Thoracic aorta (tissue), 2 donors: ENCODE measurements at places on chromosomes 13 and 19.
A peak's percentile ranks its signal among the peaks of the same experiment; 100 is the strongest.

DNA sequence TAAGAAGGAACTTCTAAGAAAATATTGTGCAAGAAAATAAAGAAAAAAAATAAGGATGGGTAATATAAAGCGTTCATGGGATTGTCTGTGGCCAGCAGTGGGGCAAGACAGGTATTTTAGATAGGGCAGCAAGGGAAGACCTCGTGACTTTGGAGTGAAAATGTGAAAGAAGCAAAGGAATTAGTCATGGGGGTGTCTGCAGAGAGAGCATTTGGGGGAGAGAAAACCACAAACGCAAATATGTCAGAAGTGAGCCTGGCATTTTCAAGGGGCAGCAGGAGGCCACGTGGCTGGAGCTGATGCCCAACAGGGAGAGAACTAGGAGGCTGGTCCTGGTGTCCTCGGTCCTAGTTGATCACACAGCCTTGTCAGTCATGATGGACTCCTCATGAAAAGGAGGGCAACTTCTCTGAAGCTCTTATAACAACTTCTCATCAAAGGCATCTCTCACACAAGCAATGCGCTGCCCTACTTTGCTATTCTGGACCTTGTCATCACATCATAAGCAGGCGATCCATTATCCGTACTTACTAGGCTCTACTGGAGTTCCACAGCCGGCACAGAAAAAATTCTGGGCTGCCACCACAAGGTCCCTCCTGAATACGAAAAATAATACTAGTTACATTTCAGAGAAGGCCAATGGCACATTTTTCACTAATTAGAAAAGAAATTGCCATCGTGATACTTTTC lies 31.0 kb downstream of the RUBCNL start:
- DNase-seq, result no peak
- H3K4me3 ChIP-seq, result no peak overlapping the region
- peaks cover 9% of the 10 kb centered on the region for H3K4me1 ChIP-seq
- no peak overlapping the region for H3K27ac ChIP-seq
- H3K27me3 ChIP-seq, result no peaks in the 10 kb centered on the region
- H3K36me3 ChIP-seq, result no peaks in the 10 kb centered on the region

- H3K4me3 ChIP-seq, result no peak overlapping the region
- H3K27ac ChIP-seq, result no peak overlapping the region
- H3K36me3 ChIP-seq, result no peaks in the 10 kb centered on the region
- no peaks in the 10 kb centered on the region for H3K4me1 ChIP-seq
These were observed 50.2 kb downstream of the LACC1 start for GRCh38 chr13:43929947-43930346.

DNA sequence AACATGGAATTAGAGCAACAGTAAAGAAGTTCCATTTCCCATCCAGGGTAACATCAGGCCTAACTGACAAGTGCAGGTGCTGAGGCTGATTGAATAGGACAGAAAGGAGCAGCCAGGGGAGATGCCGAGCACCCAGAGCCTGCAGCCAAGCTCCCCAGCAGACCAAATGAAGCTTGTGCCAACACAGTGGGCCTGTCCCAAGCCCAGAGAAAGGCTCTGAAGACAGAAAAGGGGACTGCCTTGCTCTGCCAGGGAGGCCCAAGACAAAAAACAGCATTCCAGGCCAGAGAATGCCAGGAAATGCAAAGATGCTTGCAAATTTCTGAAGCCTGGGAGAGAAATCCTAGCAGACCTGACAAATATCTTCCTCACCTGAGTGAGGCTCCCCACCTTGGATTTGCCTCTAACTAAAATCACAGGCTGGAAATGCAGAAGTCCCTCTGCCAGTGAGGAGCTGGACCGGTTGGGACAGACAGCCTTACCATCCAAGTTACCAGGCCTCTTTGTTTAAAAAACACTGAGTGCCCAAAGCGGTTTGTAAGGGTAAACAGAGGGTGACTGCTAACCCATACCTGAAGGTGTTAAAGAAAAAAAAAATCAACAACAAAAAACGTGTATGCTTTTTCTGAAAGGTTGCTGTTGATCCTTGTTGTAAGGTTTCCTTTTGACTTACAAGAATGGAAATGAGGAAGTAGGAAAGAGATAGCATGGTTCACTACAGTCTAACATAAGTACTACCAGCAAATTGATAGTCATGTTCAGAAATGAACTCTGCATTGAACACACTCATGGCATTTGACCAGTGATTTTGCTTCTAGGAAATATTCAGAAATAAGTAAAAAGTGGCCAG lies 11.8 kb upstream of the HMGB1 start:
- H3K27ac ChIP-seq, result no peak overlapping the region
- DNase-seq, result no peak
- H3K4me3 ChIP-seq, result no peak overlapping the region
- no peaks in the 10 kb centered on the region for H3K4me1 ChIP-seq
- no peaks in the 10 kb centered on the region for H3K27me3 ChIP-seq

GRCh38 chr19:28242317-28242927 lies 970.5 kb downstream of the UQCRFS1 start:
- no peak for DNase-seq
- no peak overlapping the region for H3K27ac ChIP-seq
- H3K4me1 ChIP-seq, result no peaks in the 10 kb centered on the region
- H3K4me3 ChIP-seq, result no peak overlapping the region

DNA sequence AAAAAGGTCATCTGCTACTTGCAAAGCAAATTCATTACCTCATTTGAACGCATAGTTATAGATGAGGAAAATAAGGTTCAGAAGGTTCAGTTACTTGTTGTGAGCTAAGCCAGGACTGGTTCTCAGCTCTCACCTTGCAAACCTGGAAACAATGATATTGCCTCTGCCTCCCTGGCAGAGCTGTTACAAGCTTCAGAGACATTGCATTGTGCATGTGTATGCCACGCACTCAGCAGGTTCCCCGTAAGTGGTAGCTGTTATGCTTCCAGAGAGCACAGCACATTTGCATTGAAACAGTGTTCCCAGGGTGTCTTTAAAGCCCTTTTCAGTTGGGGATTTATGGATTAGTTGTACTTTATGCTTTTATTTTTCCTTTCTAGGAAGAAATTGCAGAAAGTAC lies 80.6 kb downstream of the DGKH start:
- peaks cover 6% of the 10 kb centered on the region for H3K4me1 ChIP-seq
- no peaks in the 10 kb centered on the region for H3K36me3 ChIP-seq
- H3K27ac ChIP-seq, result no peak overlapping the region
- no peak for DNase-seq
- H3K27me3 ChIP-seq, result no peaks in the 10 kb centered on the region
- no peak overlapping the region for H3K4me3 ChIP-seq

- no peaks in the 10 kb centered on the region for H3K36me3 ChIP-seq
- DNase-seq, result no peak
- no peak overlapping the region for H3K4me3 ChIP-seq
- H3K27me3 ChIP-seq, result no peaks in the 10 kb centered on the region
These were observed 104.2 kb upstream of the IPO5 start for GRCh38 chr13:97849305-97849704.

DNA sequence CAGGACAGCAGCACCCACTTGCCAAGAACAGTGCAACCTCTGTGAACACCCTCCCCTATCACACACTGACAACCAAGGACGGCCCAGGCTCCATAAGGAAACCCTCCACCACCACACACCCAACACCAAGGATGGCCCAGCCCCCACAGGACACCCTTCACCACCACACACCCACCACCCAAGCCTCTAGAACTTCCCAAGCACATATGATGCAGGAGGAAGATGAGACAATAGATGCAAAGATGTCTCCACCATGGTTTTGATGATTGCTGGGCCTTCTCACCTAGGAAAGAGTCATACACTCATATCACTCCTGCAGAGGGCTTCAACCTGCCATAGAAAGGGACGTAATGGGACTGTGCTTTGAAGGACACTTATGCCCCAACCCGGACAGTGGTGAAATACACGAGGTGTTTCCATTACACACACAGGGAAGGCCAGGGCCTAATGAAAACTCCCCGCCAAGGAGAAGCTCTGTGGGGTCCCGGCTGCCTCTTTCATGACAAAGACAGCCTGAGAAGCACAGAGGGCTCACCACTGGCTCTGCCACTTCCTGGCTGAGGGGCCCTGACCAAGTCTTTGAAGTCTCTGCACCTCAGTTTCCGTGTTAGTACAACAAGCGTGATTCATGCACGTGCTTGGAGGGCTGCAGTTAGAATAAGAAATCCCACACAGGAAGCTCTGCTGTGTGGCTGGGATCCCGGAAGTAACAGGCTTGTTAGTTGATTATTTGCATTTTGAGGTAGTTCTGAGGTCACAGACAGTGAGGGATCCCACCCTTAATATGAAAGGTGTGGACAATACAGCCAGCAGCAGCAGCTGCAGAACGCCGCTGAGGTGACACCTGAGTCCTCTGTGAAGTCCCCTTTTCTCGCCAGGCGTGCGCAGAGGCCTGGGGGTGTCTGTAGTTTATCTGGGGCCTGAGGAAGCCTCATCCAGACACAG lies 61.9 kb upstream of the ATP12A start:
- no peak for DNase-seq
- H3K36me3 ChIP-seq, result no peaks in the 10 kb centered on the region
- no peaks in the 10 kb centered on the region for H3K27me3 ChIP-seq

DNA sequence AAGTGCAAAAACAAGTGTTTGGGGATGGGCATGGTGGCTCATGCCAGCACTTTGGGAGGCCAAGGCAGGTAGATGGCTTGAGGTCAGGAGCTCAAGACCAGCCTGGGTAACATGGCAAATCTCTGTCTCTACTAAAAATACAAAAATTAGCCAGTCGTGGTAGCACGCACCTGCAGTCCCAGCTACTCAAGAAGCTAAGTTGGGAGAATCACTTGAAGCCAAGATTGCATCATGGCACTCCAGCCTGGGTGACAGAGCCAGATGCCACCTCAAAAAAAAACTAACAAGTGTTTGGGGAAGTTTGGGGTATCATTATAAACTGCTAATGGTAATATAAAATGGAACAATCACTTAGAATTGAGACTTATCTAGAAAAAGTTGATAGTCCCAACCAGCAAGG lies 24.6 kb downstream of the XPO4 start:
- H3K4me1 ChIP-seq, result no peaks in the 10 kb centered on the region
- H3K4me3 ChIP-seq, result no peak overlapping the region
- no peak for DNase-seq
- no peaks in the 10 kb centered on the region for H3K27me3 ChIP-seq
- H3K36me3 ChIP-seq, result no peaks in the 10 kb centered on the region
- H3K27ac ChIP-seq, result no peak overlapping the region

GRCh38 chr13:78625384-78625783 lies 22.0 kb upstream of the POU4F1 start:
- H3K4me1 ChIP-seq, result no peaks in the 10 kb centered on the region
- no peak for DNase-seq
- peaks cover 7% of the 10 kb centered on the region for H3K36me3 ChIP-seq
- no peak overlapping the region for H3K27ac ChIP-seq
- H3K27me3 ChIP-seq, result no peaks in the 10 kb centered on the region

DNA sequence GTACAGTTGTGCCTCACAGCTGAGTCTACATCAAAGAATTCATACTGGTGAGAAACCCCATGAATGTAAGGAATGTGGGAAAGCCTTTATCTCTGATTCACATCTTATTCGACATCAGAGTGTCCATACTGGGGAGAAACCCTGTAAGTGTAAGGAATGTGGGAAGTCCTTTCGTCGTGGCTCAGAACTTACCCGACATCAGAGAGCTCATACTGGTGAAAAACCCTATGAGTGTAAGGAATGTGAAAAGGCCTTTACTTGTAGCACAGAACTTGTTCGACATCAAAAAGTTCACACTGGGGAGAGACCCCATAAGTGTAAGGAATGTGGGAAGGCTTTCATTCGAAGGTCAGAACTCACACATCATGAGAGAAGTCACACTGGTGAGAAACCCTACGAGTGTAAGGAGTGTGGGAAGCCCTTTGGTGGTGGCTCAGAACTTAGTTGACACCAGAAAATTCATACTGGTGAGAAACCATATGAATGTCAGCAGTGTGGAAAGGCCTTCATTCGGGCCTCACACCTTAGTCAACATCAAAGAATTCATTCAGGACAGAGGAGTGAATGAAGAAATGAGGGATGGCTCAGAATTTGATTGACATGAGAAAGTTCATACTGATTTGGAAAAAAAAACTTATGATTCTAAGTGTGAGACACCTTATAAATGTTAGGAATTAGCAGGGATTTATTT lies 80.9 kb upstream of the ZNF420 start:
- no peak for DNase-seq
- no peaks in the 10 kb centered on the region for H3K27me3 ChIP-seq
- no peaks in the 10 kb centered on the region for H3K4me1 ChIP-seq
- no peak overlapping the region for H3K27ac ChIP-seq

DNA sequence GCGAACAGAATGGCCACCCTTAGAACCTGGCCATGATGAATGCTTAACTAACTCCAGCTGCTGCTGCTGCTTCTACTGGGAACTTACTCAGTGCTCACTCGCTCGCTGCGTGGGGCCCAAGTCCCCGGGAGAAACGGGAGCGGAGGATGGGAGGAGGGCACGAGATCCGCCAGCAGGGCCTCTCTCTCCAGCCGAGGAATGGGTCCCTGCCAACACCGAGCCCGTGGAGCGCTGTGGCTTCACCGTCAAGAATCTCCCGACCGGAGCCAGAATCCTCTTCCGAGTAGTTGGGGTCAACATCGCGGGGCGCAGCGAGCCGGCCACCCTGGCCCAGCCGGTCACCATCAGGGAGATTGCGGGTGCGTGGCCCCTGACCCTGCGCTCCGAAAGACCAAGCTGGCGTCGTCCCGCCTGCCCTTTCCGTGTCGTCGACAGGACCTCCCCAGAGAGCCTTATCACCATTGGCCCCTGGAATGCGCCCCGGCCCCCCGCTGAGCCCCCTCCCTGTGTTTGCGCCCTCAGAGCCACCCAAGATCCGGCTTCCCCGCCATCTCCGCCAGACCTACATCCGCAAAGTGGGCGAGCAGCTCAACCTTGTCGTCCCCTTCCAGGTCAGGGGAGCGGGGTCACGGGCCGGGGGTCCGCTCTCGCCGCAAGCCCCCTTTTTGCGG lies 17.8 kb upstream of the EMC10 start:
- no peak for DNase-seq
- H3K27me3 ChIP-seq, result no peaks in the 10 kb centered on the region
- no peak overlapping the region for H3K4me3 ChIP-seq
- no peaks in the 10 kb centered on the region for H3K36me3 ChIP-seq
- no peaks in the 10 kb centered on the region for H3K4me1 ChIP-seq
- no peak overlapping the region for H3K27ac ChIP-seq

GRCh38 chr19:8208922-8209461 lies at the start of gene CERS4:
CERS4 (plus strand) TSS chr19:8209370; CDS start chr19:8251077, 41,707 bp downstream.
- no peaks in the 10 kb centered on the region for H3K36me3 ChIP-seq
- H3K4me3 ChIP-seq, result peak within 1 kb of the TSS; percentile 85
- peaks cover 4% of the 10 kb centered on the region for H3K4me1 ChIP-seq
- no peaks in the 10 kb centered on the region for H3K27me3 ChIP-seq
- H3K27ac ChIP-seq, result peak within 1 kb of the TSS; percentile 40

DNA sequence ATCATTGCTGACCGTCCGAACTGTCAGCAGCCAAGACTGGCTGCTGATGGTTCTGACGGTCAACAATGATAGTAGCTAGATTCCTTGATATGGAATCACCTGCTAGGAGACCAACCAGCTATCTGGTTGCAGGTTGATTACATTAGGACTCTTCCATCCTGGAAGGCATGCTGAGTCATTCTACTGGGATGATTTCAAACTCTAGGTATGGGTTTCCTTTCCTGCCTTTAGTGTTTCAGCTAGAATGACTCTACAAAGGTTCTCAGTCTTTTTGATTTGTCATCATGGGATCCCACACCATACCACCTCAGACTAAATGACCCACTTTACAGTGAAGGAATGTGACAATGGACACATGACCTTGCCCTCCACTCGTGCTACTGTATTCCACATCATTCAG lies 138.1 kb upstream of the KL start:
- no peak for DNase-seq
- H3K36me3 ChIP-seq, result no peaks in the 10 kb centered on the region
- no peaks in the 10 kb centered on the region for H3K27me3 ChIP-seq
- H3K4me1 ChIP-seq, result peaks cover 24% of the 10 kb centered on the region
- no peak overlapping the region for H3K4me3 ChIP-seq

- peaks cover 3% of the 10 kb centered on the region for H3K36me3 ChIP-seq
- H3K27me3 ChIP-seq, result no peaks in the 10 kb centered on the region
- no peaks in the 10 kb centered on the region for H3K4me1 ChIP-seq
- DNase-seq, result no peak
- no peak overlapping the region for H3K4me3 ChIP-seq
These were observed 94.1 kb upstream of the MLNR start for GRCh38 chr13:49125964-49126524.
